ENCODE measurements at places on chromosomes 3 and 15.

DNA sequence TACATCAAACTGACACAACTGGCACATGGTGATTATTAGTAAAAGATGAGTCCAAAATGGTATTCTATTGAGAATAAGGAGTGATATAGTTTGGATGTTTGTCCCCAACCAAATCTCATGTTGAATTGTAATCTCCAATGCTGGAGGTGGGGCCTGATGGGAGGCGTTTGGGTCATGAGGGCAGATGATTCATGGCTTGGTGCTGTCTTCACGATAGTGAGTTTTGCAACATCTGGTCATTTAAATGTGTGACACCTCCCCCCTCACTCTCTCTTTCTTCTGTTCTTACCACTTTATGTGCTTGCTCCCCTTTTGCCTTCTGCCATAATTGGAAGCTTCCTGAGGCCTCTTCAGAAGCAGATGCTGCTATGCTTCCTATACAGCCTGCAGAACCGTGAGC is 90.6 kb downstream of the RSL24D1 start:
- DNase-seq: no peak

- DNase-seq: no peak
Measured at GRCh38 chr3:141366285-141367037, 1.8 kb upstream of the ZBTB38 start.

DNA sequence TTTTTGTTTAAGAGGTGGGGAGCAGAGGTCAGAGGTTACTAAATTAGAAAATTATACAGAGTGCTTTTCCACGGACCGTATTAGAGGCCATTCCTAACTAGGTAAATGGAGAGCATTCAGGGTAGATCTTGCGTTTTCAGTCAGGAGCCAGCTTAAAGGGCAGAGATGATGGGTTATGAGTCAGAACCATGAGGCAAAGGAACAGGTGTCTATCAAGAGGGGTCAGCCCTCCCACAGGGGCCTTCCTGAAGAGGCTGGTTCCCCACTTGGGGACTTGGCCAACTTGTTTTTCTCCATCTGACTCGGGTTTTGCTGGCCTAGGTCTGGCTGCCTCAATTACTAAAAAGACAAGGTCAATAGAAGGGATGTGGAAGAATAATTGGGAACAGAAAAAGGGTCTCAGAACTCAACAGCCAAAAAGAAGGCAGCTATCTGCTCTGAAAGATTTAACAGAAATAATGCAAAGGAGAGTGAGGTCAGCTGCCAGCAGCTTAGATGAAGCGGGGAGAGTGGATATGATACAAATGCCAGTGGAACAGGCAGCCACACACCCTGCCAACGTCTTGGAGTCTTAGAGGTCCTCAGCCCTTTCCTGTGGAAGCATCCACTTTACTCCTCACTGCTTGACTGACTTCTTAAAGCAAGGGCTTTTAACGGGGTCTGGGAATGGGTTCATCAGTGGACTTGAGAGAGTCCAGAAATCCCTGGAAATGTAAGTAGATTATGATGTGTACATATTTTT is 17.6 kb downstream of the MTMR14 start:
- DNase-seq: no peak

DNA sequence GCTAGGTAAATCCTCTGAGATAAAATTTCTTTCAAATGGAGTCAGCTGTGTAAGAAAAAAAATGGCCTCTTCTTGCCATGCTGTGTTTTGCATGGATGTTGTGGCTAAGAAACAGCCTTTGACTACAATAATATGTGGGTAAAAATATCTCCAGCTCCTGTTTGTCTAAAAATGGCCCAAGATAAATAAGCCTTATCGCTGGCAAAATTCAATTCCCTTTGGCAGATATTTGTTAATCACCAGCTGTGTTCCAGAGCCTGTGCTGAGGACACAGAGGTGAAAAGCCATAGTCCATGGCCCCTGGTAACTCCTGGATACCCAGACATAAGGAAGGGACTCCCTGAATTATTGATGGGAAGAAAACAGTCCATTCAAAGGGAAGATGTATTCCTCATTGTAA is 15.3 kb upstream of the RAMAC start:
- DNase-seq: no peak

DNA sequence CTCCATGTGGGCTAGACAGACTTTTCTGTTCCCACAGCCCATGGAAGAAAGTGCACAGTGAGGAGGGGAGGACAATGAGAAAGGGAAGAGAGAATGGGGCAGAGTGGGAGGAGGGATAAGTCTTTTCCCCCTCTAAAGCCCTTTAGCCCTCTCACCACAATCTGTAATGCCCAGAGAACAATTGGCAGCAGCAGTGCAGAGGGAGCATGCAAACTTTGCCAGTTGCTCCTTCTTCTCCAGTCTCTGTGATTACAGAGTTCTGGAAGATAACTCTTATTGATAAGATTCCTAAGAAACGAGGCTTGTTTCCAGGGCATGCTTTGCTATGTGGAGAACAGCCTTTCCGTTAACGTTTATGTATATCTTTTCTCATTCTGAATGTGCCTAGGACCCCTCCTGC is 50.0 kb upstream of the FMN1 start:
- DNase-seq: no peak

DNA sequence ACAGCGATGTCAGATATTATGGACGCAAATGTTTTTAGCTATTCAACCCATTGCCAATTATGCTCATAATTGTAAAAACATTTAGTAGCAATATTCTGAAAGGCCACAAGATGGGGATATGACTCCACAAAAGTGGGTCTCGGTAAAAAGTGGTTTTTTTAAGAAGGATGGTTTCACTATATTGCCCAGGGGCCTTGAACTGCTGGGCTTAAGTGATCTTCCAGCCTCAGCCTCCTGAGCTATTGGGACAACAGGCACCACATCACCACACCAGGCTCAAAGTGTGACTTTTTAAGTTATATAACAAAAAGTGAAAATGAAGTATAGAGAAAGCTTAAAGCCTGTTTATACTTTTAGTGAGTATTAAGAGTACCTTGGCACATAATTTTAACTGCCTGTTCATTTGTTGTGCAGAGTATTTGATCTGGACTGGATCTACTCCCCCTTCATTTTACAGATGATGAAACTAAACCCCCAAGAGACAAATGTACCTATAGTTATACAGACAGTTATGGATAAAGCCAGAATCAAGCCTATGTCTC is 9.4 kb downstream of the NAA50 start:
- DNase-seq: peak; percentile 11

Data from stimulated activated CD8-positive, alpha-beta memory T cell treated with anti-CD3 and anti-CD28 coated beads, Interleukin-12 subunit alpha, Interleukin-12 subunit beta, amount 100 ng/mL, for 1 hour (primary cell).